CD14-positive monocyte (primary cell): ENCODE measurements at places on chromosomes 3 and 15.

- no peak for DNase-seq
These were observed 21.1 kb upstream of the GP9 start for GRCh38 chr3:129039271-129040038.

GRCh38 chr3:16200411-16200810 is 25.9 kb downstream of the GALNT15 start:
- no peak for DNase-seq

GRCh38 chr3:55532806-55533205 is 45.7 kb upstream of the WNT5A start:
- no peak for DNase-seq

DNA sequence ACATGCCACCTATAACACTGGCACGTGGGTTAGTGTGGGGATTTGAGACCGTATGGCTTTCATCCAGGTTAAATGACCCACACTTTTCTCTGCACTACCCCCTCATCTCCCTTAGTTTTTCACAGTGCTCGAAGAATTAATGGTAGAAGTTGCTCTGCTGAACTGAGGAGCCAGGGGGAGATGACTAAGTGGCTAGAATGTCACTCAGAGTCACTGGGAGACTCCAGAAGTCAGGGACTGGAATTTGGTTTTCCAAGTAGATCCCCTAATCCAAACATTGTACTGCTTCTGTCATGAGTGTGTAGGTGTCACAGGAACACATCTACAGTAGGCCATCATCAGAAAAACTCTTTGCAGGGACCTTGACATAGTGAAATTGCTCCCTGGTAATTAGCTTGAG is 181.0 kb upstream of the RASGRP1 start:
- DNase-seq: no peak
